ENCODE measurements at places on chromosomes 7 and 10.
A peak's percentile ranks its signal among the peaks of the same experiment; 100 is the strongest.

GRCh38 chr10:76114581-76115001 is 683.2 kb downstream of the LRMDA start:
- no peak for DNase-seq

DNA sequence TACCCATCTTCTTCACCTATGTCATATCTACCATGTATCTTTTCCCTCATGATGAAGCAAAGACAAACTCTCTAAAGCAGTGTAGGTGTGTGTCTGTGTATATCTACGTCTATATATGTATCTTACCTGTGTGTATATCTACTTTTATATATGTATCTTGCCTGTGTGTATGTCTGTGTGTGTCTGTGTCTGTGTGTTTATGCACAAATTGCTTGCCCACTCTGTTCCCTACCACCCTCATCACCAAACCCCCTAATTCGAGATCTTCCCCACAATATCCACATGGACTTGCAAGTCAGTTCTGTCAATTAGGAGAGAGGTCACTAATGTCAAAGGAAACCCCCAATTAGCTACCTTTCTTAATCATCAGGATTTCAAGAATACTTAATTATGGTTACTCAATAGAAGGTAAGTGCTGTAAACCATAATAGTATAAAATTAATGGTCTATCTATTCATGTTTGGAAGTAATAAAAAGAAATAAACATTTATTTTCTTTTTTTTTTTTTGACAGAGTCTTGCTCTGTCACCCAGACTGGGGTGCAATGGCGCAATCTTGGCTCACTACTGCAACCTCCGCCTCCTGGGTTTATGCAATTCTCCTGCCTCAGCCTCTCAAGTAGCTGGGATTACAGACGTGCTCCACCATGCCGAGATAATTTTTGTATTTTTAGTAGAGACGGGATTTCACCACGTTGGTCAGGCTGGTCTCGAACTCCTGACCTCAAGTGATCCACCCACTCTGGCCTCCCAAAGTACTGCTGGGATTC is 43.6 kb downstream of the ANKRD61 start:
- DNase-seq, result no peak

DNA sequence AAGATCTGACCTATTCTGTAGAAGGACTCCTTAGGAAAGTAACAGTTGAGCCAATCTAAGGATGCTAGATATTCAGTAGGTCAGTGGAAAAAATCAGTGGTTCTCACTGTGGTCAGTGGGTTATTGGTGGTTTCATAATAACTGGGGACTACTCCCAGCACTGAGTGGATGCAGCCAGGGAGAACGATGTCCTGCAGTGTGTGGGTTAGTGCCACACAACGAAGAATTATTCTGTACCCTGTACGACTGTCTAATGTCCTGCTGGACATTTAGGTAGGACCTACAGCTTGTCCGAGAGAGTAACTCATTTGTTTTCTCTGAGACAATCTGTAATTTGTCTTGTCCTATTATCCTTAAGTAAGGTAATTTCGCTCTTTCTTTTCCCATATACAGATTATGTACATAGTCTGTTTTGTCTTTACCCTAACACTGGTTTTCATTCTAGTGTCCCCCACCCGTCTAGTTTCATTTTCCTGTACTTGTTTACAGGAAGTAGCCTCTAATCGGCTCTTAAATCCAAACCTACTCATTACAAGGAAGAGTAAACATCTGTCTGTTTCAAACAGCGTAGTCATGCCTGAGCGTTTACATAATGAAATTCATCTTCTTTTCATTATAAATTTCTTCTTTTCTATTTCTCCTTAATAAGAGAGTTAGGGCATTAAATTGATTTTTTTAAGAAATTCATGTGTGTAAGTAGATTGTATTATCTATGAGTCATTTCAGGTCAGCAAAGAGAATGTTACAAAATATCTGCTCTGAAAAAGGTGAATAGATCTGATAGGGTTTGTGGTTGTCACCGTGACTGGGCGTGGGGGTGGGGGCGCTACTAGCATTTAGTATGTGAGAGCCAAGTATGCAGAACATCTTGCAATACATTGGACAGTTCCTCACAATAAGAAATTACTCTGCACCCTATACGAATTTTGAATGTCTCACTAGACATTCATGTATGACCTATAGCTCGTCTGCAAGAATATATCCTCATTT is 8.3 kb upstream of the ZC3HAV1L start:
- DNase-seq, result peak; percentile 57

DNA sequence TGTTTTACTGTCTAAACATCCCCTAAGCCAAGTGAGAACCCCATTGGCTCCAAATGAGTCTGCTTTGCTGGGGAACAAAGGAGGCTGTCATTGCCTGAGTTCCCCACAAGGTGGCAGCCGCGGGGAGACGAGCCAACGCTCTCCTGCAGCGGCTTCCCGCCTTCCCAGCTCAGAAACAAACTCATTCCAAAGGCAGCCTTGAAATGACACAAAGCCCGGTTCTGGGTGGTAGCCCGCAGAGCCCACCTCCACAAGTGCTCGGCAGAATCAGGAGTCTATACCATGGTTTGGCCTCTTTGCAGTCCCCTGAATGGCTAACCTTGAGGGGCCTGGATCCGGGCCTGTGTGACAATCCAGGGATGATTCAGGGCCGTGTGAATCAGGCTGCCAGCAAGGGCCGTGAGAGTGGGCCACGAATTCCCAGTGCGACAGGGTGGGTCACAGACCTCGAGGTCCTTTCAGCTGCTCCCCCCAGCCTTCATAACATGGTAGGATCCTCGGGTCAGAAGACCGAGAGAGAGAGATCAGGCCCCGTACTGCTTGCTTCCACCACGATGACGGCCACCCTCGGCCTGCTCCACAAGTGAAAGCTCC is 79.7 kb downstream of the DLG5 start:
- peak; percentile 36 for DNase-seq

DNA sequence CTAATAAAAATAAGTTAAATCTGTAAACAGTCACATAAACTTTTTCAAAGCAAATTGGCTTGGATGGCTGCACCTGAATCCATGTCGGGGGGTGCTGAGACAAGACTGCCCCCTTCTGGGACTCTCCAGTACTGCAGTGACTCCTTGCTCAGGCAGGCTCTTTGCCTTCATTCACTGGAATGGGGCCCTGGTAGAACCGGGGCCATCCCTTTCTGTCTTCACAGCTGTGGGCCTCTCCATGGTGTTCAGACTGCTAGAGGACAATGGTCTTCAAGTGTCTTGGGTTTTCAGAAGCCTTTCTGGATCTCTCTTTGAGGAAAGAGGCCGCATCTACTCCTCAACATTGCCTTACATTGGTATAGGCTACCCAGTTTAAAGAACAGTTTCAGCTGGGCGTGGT is 16.1 kb upstream of the IMPDH1 start:
- DNase-seq, result no peak

- DNase-seq, result no peak
Observed at GRCh38 chr7:130894146-130894908, 160.3 kb upstream of the KLF14 start.

GRCh38 chr10:110113670-110114337 is 93.6 kb upstream of the MXI1 start:
- no peak for DNase-seq

DNA sequence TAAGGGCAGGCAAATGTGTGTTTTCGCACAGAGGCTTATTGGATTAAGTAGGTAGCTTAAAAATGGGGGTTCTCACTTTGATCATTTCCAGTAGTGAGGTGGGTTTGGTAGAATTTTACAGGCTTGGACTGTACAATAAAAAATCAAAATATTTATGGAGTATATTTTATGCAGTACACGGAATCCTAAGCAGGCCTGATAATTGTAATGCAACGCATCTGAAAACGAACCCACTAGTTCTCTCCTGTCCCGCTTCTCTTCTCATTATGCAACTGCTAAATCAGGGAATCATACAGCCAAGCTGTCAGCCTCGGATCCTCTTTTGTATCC is 377 bp upstream of the POLR1F start:
- no peak for DNase-seq

GRCh38 chr7:78476851-78477405 is 678.4 kb downstream of the PHTF2 start:
- no peak for DNase-seq

- DNase-seq, result no peak
Observed at GRCh38 chr10:119495545-119495944, 47.0 kb downstream of the RGS10 start.

- DNase-seq, result no peak
Observed at GRCh38 chr10:95266674-95267095, 24.1 kb downstream of the PDLIM1 start.

DNA sequence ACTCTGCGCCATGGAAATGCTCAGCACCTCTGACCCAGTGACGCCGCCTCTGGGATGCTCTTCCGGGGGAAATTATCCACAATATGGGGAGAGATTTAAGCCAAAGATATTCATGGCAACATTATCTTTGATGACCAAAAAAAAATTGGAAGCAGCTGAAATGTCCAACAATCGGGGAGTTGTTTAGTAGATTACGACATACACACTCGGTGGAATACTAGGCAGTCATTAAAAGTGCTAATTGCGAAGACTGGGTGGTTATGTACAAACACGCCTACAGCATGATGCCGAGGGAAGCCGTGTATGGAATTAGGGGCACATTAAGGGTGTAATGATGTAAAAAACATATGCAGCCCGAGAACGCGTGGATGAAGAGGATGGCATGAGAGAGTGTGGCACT is 75.2 kb downstream of the UNCX start:
- DNase-seq, result no peak

DNA sequence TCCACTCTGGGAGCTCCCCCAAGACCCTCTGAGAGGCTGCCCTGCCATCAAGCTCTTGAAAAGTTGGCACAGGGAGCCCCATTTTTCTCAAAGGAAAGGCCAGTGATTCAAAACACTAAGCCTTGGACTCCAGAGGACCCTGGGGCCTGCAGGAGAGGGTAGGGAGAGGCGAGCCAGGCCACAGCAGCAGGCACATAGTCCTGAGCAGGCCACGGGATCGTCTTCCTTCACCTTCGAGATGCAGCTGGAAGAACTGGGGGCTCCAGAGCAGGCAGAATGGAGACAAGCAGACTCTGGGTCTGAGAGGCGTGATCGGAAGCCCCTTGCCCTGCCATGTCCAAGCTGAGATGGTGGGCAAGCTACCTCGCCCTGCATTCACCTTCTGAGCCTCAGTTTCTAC is 13.9 kb downstream of the TNS3 start:
- no peak for DNase-seq

DNA sequence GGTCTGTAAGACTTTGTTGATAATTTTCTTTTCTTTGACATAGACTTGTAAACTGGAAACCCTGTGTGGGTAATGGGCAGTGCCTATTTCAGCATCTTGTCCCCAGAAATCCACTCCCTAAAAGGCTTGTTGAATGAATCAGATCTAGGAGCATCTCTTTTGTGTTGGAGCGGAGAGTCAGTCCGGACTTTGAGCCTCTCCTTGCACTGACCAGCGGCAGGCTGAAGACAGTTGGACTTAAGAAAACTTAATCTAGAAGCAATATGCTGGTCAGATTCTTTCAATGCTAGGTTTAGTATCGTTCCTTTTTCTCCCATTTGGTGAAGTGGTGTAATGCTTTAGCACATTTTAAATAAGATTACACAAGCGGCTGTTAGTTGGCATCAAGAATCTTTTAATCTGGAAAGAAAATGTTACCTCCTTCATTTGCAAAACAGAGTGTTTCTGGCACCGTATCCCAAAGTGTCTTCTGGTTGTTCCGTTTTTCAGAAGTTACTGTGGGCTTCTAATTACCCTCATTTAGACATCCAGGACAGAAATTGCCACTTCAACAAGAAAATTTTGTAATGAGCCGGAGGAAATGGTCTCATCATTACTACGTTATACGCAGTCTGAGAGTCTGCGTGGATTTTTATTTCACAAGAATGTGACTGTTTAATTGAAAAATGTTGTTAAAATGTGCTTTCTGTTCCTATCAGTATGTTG is 74.7 kb downstream of the CUX1 start:
- no peak for DNase-seq

DNA sequence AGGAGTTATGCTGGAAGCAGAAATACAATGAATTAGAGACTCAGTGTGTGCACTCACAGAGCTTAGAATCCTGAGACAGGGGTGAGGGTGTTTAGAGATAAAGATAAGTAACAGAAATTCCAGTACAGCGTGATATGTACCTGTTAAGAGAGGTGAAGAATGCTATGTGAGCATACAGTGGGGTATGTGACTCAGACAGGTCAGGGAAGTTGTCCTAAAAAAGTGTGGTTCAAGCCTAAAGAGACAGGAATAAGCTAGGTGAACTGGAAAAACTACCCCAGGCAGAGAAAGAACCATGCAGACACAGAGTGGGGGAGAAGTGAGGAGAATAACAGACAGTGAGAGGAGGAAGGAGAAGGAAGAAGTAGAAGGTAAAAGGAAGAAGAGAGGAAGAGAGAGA is 8.6 kb downstream of the SMIM30 start:
- DNase-seq, result no peak

- DNase-seq, result no peak
Observed at GRCh38 chr7:71835056-71835455, 577.1 kb downstream of the CALN1 start.

GRCh38 chr10:101895781-101896180 is 52.2 kb upstream of the KCNIP2 start:
- DNase-seq, result no peak

- DNase-seq, result no peak
Observed at GRCh38 chr7:135193615-135194081, 17.7 kb downstream of the WDR91 start.

GRCh38 chr10:76244061-76244686 is 812.8 kb downstream of the LRMDA start:
- no peak for DNase-seq

DNA sequence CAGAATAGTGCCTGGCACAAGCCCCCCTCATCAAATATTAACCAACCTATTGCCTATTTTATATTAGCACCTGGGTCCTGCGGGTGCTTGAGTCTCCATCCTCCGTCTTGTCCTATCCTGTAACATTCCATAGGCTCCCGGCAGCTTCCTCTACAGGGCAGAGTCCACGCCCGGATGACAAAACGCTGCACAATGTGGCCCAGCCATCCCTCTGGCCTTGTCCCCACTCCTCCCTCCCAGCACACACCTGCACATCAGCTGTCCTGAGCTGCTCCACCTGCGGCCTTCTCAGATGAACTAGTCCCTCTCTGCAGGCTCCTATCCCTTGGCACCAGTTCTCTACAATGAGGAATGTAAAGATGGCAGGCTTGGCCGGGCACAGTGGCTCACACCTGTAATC is 153.5 kb upstream of the PDE1C start:
- no peak for DNase-seq

GRCh38 chr7:129617178-129617577 is 5.7 kb downstream of the NRF1 start:
- DNase-seq, result no peak

DNA sequence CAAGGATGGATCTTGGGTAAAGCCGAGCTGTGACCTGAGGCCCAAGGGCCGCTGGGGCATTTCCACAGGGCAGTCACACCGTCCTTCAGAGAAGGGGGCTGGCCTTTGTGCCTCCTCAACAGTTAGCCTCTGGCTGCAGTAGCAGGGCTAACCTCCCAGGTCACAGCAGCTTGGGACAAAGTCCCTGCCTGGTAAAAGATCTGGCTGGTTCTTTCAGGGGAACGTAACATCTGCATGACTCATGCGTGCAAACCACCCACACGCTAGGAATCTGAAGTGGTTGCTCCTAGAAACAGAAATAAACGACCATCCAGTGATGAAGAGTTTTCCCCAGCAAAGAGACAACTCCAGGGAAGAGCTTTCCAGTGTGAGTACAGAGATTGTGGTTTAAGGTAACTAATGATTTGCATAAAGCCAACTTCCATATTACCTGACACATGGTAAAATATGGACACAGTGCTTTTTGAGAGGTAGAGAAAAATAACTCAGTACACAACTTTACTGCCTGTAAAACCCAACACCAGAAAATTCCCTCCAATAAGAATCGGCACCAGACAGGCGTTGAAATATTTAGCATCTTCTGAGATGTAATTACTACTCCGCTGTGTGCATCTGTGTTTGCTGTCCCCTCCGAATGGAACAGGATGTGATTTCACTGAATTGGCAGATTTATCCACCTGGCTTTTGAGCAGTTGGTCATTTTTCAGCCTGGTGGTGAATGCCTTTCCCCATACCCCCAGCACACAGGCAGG is 84.9 kb upstream of the ADRB1 start:
- DNase-seq, result no peak

Measured in stimulated activated CD8-positive, alpha-beta memory T cell treated with anti-CD3 and anti-CD28 coated beads, Interleukin-4, amount 100 ng/mL, for 1 hour (primary cell).